ENCODE measurements at places on chromosomes 12 and 14.
A peak's percentile ranks its signal among the peaks of the same experiment; 100 is the strongest.

- no peak for DNase-seq
These were observed 74.8 kb upstream of the MGAT4C start for GRCh38 chr12:86331012-86331411.

- no peak for DNase-seq
These were observed 4.5 kb downstream of the FICD start for GRCh38 chr12:108519558-108519957.

DNA sequence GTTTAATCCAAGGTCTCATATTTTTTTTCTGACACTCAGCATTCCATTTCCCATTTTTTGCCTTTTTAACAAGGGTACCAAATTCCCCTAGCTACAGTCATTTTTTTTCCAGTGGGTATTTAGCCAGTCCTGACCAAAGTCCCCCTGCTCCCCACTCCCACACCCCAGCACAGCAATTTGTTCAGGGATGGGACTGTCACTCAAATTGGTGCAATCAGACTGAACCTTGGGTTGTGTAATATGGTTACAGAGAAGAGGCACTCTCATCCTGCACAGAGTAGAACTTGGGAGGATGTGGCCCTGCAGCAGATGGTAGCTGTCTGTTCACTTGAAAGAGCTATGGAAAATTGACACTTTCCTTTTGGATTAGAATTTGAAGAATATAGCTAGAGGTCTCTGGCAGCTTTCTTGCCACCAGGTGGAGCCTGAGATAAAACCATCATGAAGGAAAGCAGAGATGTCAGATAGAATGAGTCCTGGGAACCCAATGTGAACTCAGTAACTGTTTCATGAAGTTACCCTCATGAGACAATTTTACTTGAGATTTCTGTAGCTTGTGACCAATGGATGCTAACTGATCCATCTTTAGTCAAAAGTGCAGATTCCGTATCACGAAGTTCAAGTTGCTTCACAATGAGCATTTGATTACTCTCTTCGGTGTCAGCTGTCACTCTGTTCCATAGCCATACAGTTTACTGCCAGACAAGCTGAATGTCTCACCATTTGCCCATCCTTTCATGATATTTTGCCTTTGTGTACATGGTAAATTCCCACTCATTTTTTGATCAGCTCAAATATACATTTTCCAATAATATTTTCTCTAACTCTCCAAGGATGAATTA is 394.0 kb upstream of the SYT1 start:
- DNase-seq, result peak; percentile 51

GRCh38 chr12:57441846-57442427 is 7.4 kb downstream of the INHBC start:
- DNase-seq, result no peak

Measured in Kasumi-1 (cell line).